ENCODE measurements at places on chromosomes 7 and 10.

DNA sequence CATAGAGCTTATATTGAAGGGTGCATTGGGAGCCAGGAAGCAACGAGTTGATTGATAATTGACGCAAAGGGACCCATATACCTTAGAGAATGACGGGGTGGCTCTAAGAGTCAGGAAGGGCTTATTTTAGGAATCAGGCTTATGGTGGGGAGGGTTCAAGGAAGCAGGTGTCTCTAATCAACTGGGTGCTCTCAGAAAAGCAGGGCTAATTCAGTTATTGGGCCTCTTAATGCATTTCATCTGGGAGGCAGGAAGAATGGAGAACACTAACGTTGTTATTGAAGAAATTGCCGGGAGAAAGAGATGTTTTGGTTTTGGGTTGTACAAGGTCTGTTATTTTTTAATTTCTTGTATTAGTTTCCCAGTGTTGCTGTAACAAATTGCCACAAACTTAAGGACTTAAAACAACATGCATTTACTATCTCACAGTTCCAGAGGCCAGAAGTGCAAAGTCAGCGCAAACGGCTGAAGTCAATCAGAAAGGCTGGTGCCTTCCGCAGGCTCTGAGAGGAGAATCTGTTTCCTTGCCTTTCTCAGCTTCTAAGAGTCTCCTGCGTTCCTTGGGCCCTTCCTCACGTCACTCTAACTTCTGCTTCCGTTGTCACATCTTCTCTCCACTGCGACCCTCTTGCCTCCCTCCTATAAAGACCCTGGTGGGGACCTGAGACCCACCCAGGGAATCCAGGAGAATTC lies 328.4 kb upstream of the C7orf33 start:
- DNase-seq, result no peak

DNA sequence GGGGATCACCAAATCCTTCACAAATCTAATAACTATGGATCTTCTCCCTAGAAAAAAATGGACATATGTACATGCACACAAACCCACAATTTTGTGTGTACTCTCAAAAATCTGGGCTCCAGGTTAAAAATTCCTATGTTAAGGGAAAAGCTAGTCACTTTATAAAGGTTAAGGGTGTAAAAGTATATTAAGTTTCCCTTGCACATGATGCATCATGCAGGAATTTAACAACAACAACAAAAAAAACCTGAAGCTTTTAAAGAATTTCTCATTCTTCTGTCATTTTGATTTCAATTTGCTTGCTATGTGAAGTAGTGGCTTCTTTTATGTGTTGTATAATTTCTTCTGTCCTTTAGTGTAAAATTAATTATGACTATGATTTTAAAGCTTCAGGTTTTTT lies 123.7 kb downstream of the CNOT4 start:
- DNase-seq, result no peak

DNA sequence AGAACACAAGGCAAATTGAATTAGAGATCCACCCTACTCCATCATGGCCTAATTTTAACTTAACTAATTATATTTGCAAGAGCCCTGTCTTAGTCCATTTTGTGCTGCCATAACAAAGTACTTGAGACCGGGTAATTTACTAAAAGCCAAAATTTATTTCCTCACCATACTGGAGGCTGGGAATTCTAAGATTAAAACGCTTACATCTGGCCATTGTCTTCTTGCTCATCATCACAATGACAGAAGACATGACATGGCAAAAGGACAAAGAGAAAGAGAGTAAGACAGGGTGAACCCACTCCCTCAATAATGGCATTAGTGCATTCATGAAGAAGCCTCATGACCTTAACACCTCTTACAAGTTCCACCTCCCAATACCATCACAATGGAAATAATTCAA lies 1068.6 kb downstream of the DNAJB9 start:
- no peak for DNase-seq

- DNase-seq, result no peak
Measured at GRCh38 chr7:11077816-11078215, 104.1 kb downstream of the PHF14 start.

GRCh38 chr10:98361131-98362025 lies 53.6 kb downstream of the PYROXD2 start:
- no peak for DNase-seq

DNA sequence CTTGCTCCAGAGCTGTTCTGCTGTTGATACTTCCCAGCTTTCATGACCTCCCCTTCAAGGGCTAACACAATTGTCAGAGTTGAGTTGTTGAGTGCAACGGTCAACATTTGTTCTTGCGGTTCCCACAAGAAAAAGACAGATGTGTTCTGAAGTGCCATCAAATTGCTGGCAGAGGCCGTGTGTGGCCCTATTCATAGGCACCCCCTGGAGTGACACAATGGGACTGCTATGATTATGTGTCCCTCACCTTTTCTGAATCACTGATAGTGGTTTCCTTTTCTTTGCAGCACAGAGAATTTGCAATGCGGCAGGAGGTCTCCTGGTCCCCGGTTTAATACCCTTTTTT lies 5.8 kb upstream of the IGFBP1 start:
- DNase-seq, result no peak

All from stimulated activated CD8-positive, alpha-beta memory T cell treated with anti-CD3 and anti-CD28 coated beads, Interleukin-2, amount 100 ng/mL, for 1 hour (primary cell).